ENCODE measurements at places on chromosomes 12 and 14.

GRCh38 chr12:18676996-18677588 lies 60.7 kb downstream of the PLCZ1 start:
- no peak overlapping the region for H3K4me3 ChIP-seq
- DNase-seq, result no peak
- no peaks in the 10 kb centered on the region for H3K4me1 ChIP-seq
- no peaks in the 10 kb centered on the region for H3K27me3 ChIP-seq
- H3K36me3 ChIP-seq, result no peaks in the 10 kb centered on the region
- H3K27ac ChIP-seq, result no peak overlapping the region

DNA sequence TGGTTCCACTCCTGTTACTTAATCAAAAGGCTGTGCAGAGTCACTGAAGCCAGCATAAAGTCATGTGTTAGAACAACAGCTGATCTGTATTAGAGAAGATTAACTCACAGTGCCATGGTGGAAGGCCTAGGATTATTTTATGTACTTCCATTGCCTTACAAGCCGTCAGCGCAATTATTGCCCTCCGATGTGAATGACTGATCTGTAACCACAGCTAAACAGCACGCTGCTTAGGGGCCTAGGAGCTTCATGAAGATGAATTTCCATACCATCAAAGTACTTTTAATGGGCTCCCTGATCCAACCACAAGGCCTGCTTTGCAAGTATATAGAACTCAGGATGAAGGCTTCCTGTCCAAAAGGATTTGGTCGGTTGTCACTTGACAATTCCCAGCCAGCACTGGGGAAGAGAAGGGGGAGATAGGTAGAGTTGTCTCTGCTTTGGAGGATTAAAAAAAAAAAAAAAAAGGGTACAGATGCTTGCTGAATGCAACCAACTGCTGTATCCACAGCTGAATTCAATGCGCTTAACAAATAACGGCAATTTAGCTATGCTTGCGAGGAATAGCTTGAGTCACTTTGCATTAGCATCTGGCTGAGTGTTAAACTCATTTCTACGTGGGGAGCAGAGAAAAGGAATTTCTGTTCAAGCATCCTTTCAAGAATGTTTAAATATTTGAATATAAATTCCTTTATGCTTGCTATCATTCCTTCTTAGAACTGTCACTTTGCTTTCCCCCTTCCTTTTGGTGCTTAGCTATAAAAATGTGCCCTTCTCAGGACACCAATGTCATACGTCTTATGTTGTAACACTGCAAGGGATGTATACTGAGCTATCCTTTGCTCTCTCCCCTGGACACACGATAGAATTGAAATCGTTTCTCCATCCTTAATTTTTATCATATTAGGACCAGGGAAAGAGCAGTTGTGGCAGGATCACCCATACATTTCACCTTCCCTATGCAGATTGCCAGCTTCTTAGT lies 387.8 kb downstream of the SOX5 start:
- H3K36me3 ChIP-seq, result no peaks in the 10 kb centered on the region
- no peak overlapping the region for H3K4me3 ChIP-seq
- no peak overlapping the region for H3K27ac ChIP-seq

- H3K4me1 ChIP-seq, result no peaks in the 10 kb centered on the region
- DNase-seq, result no peak
- H3K4me3 ChIP-seq, result no peak overlapping the region
- no peaks in the 10 kb centered on the region for H3K27me3 ChIP-seq
- no peak overlapping the region for H3K27ac ChIP-seq
- no peaks in the 10 kb centered on the region for H3K36me3 ChIP-seq
These were observed 9.1 kb downstream of the GPR19 start for GRCh38 chr12:12686925-12687324.

- no peaks in the 10 kb centered on the region for H3K36me3 ChIP-seq
- no peak overlapping the region for H3K4me3 ChIP-seq
- peak overlapping the region; percentile 14 for H3K27ac ChIP-seq
- no peaks in the 10 kb centered on the region for H3K27me3 ChIP-seq
- H3K4me1 ChIP-seq, result peaks cover 30% of the 10 kb centered on the region
- no peak for DNase-seq
These were observed 47.4 kb upstream of the SRSF5 start for GRCh38 chr14:69719501-69719951.

- H3K36me3 ChIP-seq, result peaks cover 56% of the 10 kb centered on the region
- DNase-seq, result no peak
- H3K4me1 ChIP-seq, result no peaks in the 10 kb centered on the region
- H3K4me3 ChIP-seq, result no peak overlapping the region
- no peak overlapping the region for H3K27ac ChIP-seq
These were observed 113.7 kb downstream of the TRAFD1 start for GRCh38 chr12:112239020-112239419.

DNA sequence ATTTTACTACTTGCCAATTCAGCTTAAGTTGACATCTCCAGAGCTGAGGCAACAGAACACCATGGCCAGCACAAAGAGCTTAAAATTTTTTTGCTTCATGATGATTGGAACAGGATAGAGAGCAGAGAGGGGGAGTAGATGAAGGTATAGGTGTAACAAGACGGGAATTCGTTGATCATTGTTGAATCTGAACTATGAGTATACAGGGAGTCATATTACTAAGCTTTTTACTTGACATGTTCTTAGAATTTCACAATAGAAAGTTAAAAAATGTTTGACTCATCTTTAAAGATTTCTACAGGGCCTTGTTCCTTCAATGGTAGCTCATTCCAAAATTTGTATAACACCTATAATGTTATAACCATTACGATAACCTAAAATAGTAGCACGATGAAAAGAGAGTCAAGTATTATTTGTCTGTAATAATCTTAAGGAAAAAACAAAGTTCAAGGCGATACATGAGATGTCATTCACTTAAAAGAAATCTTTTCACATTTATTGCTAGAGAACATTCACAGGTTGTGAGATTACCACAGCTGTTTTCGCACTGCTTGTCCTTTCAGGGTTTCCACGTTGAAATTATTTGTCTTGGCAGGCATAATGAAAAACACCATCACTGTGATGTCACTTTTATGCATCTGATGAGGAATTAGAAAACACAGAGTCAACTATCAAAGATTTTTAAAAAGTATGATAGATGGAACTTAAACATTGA lies 33.9 kb downstream of the SPX start:
- H3K27me3 ChIP-seq, result no peaks in the 10 kb centered on the region
- H3K27ac ChIP-seq, result peak overlapping the region; percentile 67
- no peaks in the 10 kb centered on the region for H3K36me3 ChIP-seq
- peaks cover 16% of the 10 kb centered on the region for H3K4me1 ChIP-seq
- DNase-seq, result no peak
- H3K4me3 ChIP-seq, result no peak overlapping the region

- H3K4me1 ChIP-seq, result no peaks in the 10 kb centered on the region
- H3K27ac ChIP-seq, result no peak overlapping the region
- no peaks in the 10 kb centered on the region for H3K27me3 ChIP-seq
These were observed 38.4 kb downstream of the LRP6 start for GRCh38 chr12:12228402-12228801.

- peaks cover 3% of the 10 kb centered on the region for H3K4me1 ChIP-seq
- no peak for DNase-seq
- H3K36me3 ChIP-seq, result peaks cover 4% of the 10 kb centered on the region
- H3K27me3 ChIP-seq, result no peaks in the 10 kb centered on the region
- H3K4me3 ChIP-seq, result no peak overlapping the region
These were observed 3.8 kb upstream of the ZNF740 start for GRCh38 chr12:53176750-53177149.

GRCh38 chr14:69670093-69670492 lies 58.7 kb downstream of the SUSD6 start:
- H3K27ac ChIP-seq, result no peak overlapping the region
- H3K36me3 ChIP-seq, result no peaks in the 10 kb centered on the region
- no peak for DNase-seq
- H3K4me1 ChIP-seq, result peaks cover 11% of the 10 kb centered on the region
- H3K27me3 ChIP-seq, result no peaks in the 10 kb centered on the region

DNA sequence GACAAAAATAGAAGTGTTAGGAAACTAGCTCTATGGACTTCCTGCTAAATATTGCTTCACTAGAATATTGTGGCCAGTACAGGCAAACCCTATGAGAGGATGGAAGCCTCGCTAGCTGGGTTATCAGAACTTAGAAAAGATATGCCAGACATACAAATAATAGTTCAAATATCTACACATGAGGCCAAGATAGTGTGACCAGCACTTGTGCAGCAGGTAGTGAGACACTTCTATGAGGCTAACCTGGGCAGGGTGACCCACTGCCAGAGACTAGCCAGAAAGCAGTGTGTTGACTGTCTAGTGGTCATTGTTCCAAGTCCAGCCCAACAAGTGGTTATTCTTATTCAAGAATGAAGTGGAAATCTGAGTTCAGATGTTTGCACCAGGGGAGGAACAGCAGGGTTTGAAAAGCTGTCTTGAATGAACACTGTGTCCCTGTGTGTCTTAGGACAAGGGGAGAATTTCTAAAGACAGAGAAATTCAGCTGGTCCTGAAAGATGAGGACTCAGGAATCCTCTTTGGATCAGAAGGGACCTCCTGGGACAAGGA lies 16.3 kb downstream of the TSPAN8 start:
- no peaks in the 10 kb centered on the region for H3K4me1 ChIP-seq
- no peak overlapping the region for H3K27ac ChIP-seq
- DNase-seq, result no peak
- no peaks in the 10 kb centered on the region for H3K27me3 ChIP-seq
- H3K4me3 ChIP-seq, result no peak overlapping the region

GRCh38 chr14:98198385-98198784 lies 1073.6 kb downstream of the BCL11B start:
- no peak for DNase-seq
- no peaks in the 10 kb centered on the region for H3K4me1 ChIP-seq
- H3K27me3 ChIP-seq, result no peaks in the 10 kb centered on the region
- H3K27ac ChIP-seq, result no peak overlapping the region

GRCh38 chr14:71728386-71728785 lies 203.8 kb upstream of the RGS6 start:
- H3K4me1 ChIP-seq, result peaks cover 16% of the 10 kb centered on the region
- H3K27me3 ChIP-seq, result no peaks in the 10 kb centered on the region
- no peak for DNase-seq
- H3K4me3 ChIP-seq, result no peak overlapping the region
- H3K36me3 ChIP-seq, result peaks cover 76% of the 10 kb centered on the region
- H3K27ac ChIP-seq, result no peak overlapping the region

DNA sequence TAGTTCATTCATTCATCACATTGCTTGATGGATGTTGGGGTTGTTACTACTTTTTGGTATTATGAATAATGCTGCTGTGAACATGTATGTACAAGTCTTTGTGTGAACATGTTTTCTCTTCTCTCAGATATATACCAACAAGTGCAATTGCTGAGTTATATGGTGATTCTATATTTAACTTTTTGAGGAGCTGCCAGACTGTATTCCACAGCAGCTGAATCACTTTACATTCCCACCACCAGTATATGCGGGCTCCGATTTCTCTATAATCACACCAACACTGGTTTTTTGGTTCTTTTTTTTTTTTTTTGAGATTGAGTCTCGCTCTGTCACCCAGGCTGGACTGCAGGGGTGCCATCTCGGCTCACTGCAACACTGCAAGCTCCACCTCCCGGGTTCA lies 22.2 kb upstream of the PLEKHG6 start:
- H3K27ac ChIP-seq, result peak overlapping the region; percentile 91
- H3K4me3 ChIP-seq, result no peak overlapping the region
- H3K27me3 ChIP-seq, result no peaks in the 10 kb centered on the region
- H3K36me3 ChIP-seq, result no peaks in the 10 kb centered on the region

DNA sequence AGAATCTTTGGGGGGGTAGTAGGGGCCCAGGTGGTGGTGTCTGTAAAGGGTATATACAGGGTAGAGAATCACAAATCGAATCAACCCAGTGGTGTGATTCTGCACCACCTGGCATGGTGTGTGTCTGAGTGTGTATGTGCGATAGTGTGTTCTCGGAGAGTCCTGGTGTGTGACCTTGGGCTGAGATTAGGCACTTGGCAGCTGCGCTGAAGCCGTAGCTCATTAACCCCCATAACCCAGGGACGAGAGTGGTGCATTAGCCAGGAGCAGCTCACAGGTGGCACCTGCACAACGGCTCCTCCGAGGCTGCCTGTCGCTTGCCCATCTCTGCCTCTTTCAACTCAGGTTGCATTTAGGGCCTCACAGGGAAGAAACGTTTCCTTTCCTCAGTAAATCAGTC lies 15.6 kb upstream of the TESC start:
- no peaks in the 10 kb centered on the region for H3K36me3 ChIP-seq
- no peak overlapping the region for H3K27ac ChIP-seq
- H3K4me3 ChIP-seq, result no peak overlapping the region

- DNase-seq, result no peak
- H3K27ac ChIP-seq, result peak overlapping the region; percentile 92
- no peak overlapping the region for H3K4me3 ChIP-seq
- H3K36me3 ChIP-seq, result peaks cover 89% of the 10 kb centered on the region
These were observed 6.3 kb downstream of the ITGA5 start for GRCh38 chr12:54412786-54413185.

DNA sequence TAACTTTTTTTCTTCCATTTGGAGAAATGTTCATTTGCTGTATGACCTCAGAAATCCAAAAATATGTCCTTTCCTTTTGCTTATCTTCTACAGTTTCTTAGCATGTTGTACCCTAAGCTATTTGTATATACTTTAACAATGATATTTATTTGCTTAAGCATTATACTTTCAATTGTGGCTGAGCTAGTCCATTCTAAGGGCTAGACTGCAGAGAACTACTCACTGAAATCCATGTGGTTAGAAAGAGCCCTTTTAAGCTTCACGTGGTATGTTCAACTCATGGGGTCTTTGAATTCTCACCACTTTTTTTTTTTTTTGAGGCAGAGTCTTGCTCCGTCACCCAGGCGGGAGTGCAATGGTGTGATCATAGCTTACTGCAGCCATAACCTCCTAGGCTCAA lies 122.5 kb downstream of the HMGA2 start:
- H3K27ac ChIP-seq, result peak overlapping the region; percentile 77
- no peaks in the 10 kb centered on the region for H3K27me3 ChIP-seq
- H3K4me3 ChIP-seq, result no peak overlapping the region
- peaks cover 89% of the 10 kb centered on the region for H3K4me1 ChIP-seq

- no peak overlapping the region for H3K27ac ChIP-seq
- no peak for DNase-seq
- no peaks in the 10 kb centered on the region for H3K4me1 ChIP-seq
- H3K36me3 ChIP-seq, result no peaks in the 10 kb centered on the region
- peaks cover 8% of the 10 kb centered on the region for H3K27me3 ChIP-seq
- no peak overlapping the region for H3K4me3 ChIP-seq
These were observed 38.0 kb downstream of the TMEM63C start for GRCh38 chr14:77219591-77219990.

- H3K4me1 ChIP-seq, result peaks cover 99% of the 10 kb centered on the region
- H3K4me3 ChIP-seq, result no peak overlapping the region
- peaks cover 70% of the 10 kb centered on the region for H3K36me3 ChIP-seq
These were observed 36.6 kb downstream of the ACTN1 start for GRCh38 chr14:68942296-68943035.

GRCh38 chr14:68692216-68692615 lies 100.7 kb downstream of the ZFP36L1 start:
- peaks cover 38% of the 10 kb centered on the region for H3K4me1 ChIP-seq
- no peaks in the 10 kb centered on the region for H3K27me3 ChIP-seq

GRCh38 chr12:64450711-64451486 lies 1.0 kb upstream of the TBK1 start:
- H3K36me3 ChIP-seq, result peaks cover 59% of the 10 kb centered on the region
- no peaks in the 10 kb centered on the region for H3K27me3 ChIP-seq

DNA sequence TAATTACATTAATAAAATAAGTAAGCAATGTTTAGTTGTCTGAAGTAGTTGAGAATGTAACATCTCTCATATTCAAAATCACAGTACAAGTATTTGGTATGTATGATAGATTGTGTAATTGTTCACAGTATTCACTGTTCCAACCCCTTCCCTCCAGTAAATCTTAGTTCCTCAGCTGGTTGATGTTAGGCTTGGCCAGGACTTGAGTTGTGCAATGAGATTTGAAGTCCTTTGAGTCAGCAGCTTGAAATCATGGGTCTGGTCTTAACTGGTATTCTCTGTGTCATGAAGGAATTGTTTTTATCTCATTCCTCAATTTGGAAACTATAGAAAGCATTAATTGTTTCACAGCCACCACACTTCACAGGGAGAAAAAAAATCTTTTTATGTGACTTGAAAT lies 477.1 kb downstream of the FSCB start:
- no peak overlapping the region for H3K4me3 ChIP-seq
- no peak overlapping the region for H3K27ac ChIP-seq
- no peaks in the 10 kb centered on the region for H3K36me3 ChIP-seq
- no peaks in the 10 kb centered on the region for H3K4me1 ChIP-seq
- DNase-seq, result no peak
- peaks cover 8% of the 10 kb centered on the region for H3K27me3 ChIP-seq
